ENCODE measurements at places on chromosomes 1 and 21.

DNA sequence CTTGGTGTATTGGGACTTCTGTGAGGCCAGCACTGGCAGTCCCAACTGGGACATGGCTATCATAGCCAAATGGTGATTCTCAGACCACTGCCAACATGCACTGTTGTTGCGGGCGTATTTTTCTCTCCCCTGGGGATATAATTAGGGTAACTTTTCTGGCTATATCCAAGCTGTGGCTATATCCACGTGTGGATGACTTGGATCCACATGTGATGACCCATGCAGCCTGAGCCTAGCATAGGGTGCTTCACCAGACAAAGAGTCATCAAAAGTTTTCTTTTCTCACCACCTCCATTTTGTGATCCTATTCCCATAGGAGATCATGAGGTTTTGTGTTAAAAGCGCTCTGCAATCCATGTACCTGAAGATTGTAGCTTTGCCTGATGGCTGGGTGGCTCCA lies 51.2 kb upstream of the CSF3R start:
- DNase-seq: no peak

DNA sequence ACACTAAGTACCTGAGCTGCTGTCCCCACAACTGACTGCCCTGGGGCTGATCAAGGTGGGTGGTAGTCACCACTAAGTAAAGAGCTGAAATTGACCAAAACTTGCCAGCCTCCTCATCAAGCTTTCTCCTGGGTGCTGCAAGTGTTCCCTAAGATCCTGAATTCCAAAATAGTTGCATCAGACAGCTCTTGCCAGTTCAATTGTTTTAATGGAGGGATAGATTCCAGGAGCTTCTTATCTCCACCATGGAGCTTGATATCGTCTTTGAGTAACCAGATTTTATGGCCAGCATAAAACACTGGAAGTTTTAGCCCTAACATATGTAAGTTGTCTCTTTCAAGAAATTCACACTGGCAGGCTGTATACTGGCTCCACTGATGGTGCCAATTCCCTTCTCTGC lies 90.3 kb downstream of the NID1 start:
- no peak for DNase-seq

DNA sequence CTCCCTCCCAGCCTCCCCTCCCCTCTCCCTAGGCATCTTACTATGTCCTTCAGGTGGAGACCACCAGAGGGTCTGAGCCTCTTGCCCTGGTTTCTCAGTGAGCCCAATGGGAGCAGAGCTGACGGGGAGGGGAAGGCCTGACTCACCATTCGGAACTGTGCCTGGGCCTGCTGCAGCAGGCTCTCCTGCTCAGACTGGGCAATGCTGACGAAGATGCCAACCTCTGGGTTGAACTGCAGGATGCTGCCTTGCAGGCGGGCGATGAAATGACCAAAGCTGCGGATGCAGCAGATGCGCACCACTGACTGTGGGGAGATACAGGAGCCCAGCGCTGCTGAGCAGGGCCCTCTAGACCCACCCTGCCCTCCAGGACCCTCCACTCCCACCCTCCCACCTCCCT lies 11.0 kb upstream of the PAQR6 start:
- DNase-seq: no peak

DNA sequence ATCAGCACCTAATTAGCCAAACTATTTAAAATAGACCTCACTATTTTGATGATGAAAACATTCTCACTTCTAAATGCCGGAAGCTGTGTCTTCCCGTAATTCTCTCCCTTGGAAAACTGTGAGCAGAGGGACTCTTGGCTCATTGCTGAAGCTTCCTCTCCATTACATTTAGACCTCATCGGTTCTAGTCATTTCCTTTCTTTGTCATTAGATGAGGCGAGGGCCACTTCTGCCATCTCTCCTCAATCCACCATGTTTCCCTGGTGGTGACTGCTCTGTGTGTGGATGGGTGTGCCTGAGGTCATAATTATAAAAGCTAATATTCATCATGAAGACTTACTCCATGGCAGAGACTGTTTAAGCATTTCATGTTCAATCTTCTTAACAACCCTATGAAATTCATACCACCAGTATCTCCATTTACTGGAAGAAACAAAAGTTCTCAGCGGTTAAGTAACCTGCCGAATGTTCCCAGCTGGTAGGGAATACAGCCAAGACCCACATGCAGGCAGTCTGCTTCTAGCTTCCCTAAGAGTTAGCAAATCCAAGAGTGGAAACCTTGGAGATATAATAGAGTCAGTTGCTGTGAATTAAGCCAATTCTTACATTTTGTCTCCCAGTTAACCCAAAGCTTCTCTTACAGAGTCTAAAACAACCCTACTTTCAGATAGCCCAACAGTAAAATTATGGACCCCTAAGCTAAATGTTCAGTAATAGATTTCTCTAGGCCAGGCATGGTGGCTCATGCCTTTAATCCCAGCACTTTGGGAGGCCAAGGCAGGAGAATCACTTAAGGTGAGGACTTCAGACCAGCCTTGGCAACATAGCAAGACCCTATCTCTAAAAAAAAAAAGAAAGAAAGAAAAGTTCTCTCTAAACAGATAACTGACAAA lies 156.2 kb downstream of the ZBTB18 start:
- DNase-seq: peak; percentile 22

DNA sequence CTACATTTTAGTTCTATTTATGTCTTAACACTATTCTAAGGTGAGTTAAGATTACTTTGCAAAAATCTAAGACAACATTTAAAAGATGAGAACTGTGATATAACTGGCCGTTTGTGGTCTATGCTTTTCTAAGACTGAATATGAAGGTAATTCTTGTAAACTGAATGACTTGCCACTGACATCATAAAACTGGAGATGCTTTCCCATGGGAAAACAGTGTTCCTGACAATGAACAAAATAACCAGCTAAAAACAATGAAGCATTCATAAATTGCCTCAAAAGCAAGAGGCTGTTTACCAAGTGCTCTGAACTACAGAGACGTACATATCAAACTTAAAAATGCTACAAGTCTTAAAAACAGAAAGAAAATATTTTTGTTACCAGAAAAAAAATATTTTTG lies 54.7 kb downstream of the APP start:
- DNase-seq: no peak

- peak; percentile 42 for DNase-seq
These were observed 29.7 kb upstream of the KIRREL1 start for GRCh38 chr1:157963713-157964112.

GRCh38 chr1:16012590-16013219 lies 5.1 kb downstream of the HSPB7 start:
- DNase-seq: no peak

- no peak for DNase-seq
These were observed 20.8 kb downstream of the FRRS1 start for GRCh38 chr1:99745684-99746083.

GRCh38 chr1:28172713-28173150 lies 3.8 kb downstream of the PTAFR start:
- DNase-seq: no peak

GRCh38 chr21:25330266-25330665 lies 277.0 kb downstream of the MRPL39 start:
- peak; percentile 47 for DNase-seq

DNA sequence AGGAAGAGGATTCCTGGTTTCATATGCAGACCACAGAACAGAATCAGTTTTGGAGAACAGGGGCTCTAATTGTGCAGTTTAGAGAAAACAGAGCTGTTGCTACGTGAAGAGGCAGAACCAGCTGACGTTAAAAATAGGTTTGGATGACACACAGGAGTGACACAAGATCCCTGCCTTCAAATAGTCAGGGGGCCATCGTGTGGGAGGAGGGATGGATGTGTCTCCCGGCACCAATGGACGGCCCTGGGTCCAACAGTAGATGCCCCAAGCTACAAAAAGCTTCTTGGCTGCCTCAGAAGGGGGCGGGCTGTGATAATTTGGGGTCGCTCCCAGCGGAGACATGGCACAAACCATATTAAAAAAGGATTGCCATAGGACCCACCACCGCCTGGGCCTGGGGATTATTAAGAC lies 87.8 kb downstream of the MRPL37 start:
- DNase-seq: no peak

- no peak for DNase-seq
These were observed 208.1 kb downstream of the PATJ start for GRCh38 chr1:61950418-61950817.

- DNase-seq: no peak
These were observed 25.8 kb upstream of the EVA1B start for GRCh38 chr1:36349241-36349671.

GRCh38 chr1:182611787-182612186 lies 7.6 kb upstream of the RGS16 start:
- no peak for DNase-seq

GRCh38 chr1:41776891-41777441 lies 141.8 kb downstream of the HIVEP3 start:
- DNase-seq: no peak

DNA sequence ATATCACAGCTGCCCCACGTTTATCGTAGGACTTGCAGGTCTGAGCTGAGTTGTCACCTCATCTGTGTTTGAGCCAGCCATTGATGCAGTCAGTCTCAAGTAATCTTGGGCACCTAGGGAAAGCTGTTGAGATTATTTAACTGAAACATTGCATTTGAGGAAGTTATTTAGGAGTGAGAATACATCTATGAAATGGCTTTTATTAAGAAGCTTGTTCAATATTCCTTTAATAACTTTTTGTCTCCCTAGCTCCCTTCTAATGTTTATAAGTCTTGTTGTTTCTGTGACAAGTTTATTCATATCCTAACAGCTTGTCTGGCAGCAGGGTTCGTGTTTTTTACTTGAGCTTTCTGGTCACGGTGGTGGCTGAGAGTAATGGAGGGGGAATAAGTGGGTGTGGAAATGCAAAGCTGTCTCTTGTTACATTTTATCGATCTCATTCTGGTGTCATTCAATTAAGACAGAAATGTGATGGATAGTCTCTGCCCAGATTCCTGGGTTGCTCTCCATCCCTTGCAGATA lies 555.9 kb downstream of the USP25 start:
- DNase-seq: no peak

DNA sequence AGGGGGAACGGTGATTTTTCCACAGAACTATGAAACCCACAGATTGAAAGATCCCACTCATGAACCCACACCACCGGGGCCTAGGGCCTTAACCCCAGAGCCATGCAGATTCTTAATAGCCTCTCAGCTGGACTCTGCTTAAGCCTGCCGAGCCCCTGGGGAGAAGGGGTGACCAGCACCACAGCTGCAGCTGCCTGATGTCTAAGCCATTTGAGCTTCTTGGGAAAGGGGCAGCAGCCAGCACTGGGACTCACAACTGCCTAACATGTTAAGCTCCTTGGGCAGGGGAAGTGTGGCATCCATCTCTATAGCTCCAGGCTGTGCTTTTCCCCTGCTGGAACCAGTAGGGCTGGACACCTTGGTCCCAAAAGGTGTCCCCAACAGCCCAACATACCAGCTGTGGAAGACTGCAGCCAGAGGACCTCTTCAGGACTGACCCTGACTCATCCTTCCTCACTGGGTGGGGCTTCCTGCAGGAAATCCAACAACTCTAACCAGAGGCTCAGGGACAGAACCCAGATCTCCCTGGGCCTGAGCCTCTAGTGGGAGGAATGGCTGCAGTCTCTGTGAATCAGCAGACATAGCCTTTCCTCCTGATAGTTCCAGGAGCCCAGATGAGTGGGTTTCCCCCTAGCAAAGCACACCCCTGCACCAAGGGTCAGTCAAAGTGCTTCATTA lies 34.6 kb upstream of the FMO3 start:
- DNase-seq: no peak

DNA sequence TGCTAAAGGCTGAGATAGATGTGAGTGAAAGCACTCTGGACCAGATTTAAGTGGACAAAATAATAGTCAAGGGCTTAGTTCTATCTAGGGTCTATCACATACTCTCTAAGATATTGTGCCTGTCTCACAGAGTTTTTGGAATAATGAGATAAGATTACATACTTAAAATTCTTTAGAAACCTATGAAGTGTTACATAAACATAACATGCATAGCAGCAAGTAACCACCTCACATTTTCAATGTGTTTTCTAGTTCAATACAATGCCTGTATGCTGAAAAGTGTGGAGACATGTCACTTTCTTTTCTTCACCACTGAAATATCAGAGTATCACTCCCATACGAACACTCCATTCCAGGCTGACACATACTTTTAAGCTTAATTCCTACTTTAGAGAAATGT lies 16.2 kb downstream of the SDCCAG8 start:
- no peak for DNase-seq

GRCh38 chr1:109557520-109557919 lies 9.1 kb downstream of the GNAI3 start:
- DNase-seq: no peak

- DNase-seq: no peak
These were observed 4.0 kb upstream of the RCAN1 start for GRCh38 chr21:34618941-34619340.

DNA sequence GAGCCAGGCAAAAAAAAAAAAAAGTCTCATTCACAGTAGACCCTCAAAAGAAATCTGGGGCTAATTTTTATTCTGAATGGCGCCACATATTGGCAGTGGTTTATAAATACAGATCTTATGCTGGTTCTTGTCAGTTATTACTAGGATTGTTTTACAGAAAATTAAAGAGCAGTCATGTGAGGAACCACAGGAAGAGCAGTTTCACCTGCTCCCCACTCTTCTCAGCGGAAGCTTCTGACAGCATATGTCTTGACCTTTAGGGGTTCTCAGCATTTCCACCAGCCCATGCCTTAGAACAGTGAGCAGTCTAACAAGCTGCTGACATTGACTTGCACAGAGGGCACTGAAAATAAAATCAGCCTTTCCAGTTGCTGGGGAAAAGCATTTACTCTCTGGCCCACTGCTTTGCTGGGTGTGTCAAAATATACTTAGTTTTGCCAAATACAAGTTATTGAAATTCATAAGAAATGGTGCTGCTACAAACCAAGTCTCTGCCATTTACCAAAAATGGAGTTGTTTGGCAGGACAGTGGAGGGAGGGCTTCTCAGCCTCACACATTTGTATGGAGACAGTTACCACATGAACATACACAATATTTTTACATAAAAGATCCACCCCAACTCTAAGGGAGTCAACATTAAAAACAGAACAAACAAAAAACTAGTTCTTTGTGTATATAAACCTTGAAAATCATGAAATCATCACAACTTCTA lies 144.2 kb downstream of the SYT2 start:
- DNase-seq: no peak

- DNase-seq: no peak
These were observed 231.1 kb downstream of the DISC1 start for GRCh38 chr1:231857609-231858135.

DNA sequence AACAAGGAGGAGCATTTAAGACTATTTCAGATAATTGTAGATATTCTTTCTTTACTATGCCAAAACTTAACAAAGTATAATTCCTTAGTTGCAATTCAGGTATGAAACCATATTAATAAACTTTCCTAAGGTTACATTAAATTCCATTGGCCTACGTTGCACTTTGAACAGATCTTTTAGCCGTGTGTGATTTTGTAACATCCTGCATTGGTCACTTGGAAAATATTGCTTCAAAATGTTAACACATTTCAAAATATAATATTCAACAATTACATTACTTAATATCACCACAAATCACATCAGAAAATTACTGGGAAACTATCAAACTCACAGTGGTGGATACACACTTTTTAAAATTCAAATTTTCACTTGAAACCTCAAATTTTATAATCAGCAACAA lies 20.2 kb downstream of the ETS2 start:
- no peak for DNase-seq

DNA sequence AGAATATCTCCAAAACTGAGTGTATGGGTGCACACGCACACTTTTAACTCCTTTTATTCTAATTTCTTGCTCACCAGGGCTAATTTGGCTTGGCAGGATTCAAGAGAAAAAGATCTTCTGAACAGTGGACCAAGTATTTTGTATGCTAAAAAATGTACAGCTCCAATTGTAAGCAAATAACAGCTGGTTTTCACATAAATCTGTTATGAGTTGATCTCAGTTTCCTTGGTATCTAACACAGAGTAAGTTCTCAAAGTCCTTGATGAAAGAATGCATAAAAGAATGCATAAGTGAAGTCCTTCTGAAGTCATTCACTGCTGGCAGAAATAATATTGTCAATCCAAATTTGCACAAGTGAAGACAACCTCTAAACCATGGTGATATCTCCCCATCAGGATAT lies 213.0 kb downstream of the OMA1 start:
- DNase-seq: no peak

Measured in fibroblast of the conjunctiva (primary cell).